ENCODE measurements at places on chromosomes 5 and 9.

DNA sequence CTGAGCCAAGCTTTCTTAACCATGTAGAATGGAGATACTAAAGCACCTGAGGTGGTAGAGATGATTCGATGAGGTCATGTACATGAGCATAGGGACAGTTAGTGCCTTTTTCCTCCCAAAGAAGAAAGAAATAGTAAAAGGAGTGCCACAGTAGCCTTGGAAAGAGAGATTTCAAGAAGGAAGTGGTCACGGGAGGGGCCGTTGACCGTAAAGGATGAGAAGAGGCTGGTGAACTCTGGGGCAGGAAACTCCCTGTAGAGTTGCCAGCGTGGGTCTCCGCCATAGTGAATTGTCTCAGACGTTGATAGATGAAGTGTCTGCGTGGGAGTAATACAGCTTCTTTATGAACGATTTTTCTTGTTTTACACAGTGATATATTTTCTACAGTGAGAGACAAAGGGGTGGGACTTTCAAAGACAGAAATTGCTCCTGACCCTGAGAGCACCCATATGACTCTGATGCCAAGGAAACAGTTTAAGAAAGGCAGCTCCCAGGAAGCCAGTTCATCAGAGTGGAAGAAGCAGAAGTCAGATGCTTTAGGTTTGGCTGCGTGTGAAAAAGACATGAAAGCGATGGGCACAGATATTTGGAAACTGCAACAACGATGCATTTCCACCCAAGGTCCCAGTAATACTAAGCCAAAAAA is 41.3 kb downstream of the UGCG start:
- DNase-seq, result no peak

GRCh38 chr5:66743344-66743743 is 147.2 kb downstream of the MAST4 start:
- no peak for DNase-seq

DNA sequence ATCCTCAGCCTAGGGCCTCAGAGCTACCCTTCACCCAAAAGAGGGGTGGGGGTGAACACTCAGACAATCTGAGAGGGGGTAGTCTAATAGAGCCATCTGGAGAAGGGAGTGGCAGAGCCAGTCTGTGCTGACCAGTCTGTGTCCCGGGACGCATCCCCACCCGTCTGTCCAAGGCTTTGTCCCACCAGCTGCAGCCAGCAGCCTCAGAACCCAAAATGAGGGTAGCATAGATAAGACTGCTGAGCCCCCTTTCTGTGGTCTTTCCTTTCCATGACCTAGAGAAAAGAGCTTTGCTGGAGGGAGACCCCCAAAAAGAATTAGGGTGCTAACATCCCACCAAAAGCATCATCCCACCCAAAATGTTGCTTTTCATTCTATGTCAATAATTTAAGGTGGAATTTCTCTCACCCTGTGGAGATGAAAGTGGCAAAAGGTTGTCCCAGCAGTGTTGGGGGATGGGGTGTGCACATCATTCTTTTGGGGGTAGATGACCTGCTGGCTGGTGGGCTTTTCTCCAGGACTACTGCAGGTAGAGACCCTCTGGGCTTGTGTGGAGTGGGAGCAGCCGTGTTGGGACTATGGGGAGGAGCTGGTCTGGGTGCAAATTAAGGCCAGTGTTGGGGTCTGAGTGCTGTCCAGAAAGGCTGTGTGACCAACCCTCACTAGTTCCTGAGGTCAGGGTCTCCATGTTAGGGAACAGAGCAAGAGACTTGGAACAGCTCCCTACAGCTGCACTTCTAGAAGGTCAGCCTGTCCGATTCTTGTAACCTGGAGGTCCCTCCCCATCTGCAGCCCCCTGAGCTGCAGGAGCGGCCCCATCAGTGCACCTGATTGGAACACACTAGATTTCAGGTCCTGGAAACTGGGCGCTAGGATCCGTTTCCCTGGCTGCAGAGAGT is 19.9 kb downstream of the URM1 start:
- DNase-seq, result no peak

DNA sequence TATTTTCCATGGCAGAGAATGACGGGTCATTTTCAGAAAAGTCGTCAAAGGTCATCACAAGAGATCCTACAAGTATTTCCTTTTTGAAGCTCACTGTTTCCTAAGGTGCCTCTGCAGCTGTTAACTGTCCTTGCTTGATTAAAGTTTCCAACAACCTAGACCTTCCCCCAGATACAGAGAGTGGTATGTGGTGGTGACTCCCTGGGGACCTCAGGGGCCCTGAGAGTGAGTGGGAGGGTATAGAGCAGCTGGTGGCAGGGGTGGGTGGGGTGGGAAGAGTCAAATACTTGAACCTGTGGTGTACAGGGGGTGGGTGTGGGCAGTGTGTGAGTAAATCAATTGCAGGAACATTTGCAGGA is 1.6 kb upstream of the CD72 start:
- DNase-seq, result no peak

DNA sequence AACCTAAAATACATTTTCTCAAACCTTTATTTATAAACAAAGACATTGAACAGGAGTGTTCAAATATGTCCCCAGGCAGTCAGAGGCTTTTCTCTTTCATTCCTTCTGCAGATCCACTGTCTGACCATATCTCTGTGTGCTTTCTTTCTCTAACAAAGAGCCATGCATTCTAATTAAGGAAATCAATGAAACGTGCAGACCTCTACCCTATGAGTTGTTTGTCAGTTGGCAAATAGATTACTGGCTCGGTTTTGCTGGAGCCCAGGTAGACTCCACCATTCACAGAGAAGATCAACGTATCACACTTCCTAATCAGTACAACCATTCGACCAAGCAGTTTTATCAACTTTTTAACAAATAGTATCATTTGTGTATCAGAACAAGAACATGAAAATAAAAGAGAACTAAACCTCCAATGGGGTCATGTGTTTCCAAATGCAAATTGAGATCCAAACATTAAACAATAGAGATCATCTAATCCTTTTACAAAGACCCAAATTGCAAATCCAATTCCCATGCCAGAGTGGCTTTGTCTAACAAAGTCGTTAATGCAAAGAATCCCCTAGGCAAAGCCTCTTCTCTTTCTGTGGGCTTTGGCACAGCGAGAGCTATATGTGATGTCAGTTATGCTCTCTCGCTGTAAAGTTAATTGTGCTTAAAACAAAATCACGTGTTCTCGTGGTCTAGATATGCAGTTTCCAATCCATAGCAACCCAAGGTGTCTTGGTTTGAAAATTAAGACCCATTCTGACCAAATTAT is 16.8 kb downstream of the KLF4 start:
- no peak for DNase-seq

DNA sequence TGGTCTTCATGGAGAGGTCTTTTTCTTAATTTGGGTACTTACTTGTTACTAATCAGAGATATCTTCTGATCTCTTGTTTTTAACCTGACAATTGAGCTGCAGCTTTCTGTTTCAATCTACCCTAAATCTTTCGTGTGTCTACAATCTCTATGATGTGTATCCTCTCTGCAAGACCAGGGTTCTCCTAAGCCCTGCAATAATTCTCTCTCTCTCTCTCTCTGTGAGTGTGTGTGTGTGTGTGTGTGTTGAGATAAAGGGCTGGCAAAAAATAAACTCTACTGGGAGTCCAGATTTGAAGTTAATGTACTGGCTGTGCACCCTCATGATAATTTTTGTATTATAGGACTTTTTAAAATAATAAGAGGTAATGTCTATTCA is 57.8 kb upstream of the FBXL7 start:
- no peak for DNase-seq

GRCh38 chr5:174065528-174066197 is 20.2 kb downstream of the NSG2 start:
- DNase-seq, result no peak

GRCh38 chr5:178851951-178852350 is 7.8 kb upstream of the ZNF354B start:
- no peak for DNase-seq

DNA sequence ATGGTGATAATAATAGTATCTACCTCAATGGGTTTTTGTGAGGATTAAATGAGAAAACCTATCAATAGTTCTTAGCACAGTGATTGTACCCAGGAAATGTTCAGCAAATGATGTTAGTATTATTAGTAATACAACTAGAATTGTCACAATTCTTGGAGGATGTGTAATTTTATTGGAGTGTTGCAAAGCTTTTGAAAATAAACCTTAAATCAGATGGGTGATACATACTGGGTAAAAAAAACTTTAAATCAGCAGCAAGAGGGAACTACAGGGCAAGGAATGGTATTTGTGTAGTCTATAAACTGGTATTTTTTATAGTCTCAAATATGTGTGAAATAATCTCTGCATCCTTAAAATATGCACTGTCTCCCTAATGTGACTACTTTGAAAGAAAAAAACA is 371.6 kb downstream of the PIK3R1 start:
- no peak for DNase-seq

DNA sequence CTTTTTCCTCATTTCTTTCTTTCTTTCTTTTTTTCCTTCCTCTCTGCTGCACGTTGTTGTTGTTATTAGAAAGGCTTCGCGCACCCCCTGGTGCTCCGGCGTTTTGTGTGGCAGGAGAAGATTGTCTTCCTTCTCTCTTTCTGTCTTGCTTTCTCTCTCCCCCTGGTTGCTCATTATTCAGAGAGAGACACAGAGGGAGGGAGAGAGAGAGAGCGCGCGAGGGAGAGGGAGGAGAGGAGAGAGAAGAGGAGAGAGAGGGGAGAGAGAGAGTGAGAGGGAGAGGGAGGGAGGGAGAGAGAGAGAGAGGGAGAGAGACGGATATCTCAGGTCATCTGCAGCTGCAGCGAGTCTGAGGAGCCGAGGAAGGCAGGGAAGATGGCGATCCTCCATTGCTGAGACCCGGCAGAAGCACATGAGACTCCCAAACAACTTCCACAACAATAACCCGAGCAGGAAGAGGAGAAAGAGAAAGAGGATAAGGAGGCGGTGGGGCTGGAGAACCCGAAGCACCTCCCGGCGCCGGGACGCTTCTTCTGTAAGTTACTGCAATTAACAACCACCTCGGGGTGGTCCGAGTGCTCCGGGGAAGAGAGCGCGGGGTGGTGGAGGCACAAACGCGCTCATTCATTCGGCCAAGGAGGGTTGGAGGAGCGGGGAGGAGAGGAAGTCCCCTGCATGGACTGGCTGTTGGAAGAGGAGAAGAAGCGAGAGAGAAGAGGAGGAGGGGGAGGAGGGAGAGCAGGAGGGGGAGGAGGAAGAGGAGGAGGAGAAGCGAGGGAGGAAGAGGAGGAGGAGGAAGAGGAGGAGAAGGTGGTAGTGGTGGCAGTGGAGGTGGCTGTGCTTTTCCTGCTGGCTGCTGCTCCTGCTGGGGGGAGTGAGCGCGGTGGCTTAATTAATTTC is at the start of gene ZNF462:
ZNF462 (plus strand) TSS at position 346 of the 900 bp plus-strand sequence. CDS start 60,218 bp downstream, outside the sequence.
- peak; percentile 51 for DNase-seq

GRCh38 chr9:136722093-136722968 is 10.0 kb downstream of the DIPK1B start:
- no peak for DNase-seq

GRCh38 chr5:39138892-39139291 is 64.7 kb upstream of the RICTOR start:
- DNase-seq, result peak; percentile 78

DNA sequence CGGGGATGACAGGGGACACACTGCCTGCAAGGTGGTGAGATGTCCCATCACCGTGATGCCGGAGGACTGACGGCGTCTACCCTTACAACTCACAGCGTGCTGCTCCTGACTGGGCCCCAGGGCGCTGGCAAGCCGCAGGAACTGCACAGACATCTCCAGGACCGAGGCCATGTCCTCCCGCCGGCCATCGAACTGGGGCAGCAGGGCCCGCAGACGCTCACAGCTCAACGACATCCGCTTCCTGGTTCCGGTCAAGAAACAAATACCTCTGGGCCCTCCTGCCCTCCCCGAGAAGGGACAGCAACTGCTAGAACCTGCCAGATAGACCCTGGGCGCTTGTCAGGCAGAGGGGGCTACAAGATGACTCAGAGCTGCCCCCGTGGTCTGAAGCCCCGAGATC is 1.0 kb downstream of the SOHLH1 start:
- DNase-seq, result no peak

DNA sequence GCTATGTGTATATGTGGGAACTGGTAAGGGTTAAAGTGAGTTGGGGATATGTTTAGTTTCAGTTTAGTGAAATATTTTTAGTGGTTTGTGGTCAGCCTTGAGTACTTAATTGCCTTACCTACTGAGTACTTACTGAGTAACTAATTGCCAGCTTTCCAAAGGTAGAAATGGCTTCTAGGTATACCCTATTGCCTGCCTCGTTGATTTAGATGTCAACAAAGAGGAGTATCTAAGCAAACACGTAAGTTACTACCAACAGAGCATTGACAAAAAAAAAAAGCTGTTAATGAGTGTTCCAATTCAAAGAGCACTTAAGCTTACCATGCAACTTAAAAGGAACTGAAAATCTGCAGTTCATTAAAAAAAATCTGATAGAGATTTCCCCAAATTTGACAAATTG is 8.8 kb downstream of the ATP10B start:
- DNase-seq, result no peak

- DNase-seq, result no peak
These were observed 133.7 kb upstream of the IQGAP2 start for GRCh38 chr5:76269259-76269931.

DNA sequence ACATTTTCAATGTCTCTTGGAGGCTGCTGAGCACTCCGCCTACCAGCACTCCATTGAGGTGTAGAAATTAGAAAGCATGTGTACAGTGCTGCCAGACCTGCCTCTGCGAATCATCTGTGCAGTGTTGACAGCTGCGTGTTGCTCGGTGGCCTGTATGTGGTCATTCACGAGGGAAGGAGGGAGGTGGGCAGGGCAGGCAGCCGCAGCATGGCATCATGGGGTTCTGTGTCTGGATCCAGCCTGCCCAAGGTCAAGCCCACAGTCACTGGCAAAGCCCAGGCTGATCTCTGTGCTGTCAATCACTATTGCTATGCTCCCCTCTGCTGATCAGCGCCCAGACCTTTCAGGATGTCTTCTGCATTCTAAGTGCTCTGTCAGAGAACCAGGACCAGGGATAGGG is 8.0 kb upstream of the PDZD2 start:
- no peak for DNase-seq

DNA sequence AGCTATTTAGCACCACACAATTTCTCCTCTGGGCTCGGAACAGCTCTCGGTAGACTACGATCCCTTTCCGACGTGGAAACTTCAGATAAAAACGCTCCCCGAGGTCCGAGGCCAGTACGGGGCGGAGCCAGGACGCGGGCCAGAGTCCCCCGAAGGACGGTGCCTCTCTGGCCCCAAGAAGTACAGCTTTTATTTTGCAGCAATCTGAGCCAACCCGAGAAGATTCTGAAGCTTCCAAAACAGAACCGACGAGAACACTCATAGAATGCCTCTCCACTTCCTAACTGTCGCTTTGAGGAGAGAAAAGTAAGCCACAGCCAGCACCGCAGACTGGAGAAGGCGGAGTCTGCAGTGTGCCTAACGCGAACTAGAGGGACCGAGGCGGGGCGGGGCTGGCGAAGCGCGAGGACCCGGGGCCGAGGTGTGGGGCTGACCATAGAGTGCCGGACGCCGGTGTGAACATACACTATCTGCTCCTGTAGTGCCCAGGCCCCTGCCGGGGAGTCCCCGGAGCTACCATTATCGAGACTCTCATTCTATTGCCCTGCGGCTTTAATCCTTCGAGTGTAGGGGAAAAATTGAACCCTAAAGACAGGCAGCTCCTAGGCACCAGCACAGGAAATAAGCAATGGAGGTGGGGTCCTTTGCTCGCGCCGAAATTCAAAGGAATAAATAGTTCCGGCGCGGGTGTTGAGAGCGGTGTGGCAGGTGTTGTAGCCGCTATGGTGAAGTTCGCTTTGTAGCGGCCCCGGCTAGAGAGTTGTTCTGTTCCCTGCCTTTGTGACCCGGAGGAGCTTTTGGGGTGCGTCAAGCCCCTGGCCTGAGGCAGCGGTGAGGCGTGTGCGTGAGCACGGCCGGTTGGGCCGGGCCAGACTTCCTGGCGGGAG is at the start of gene SMC2:
SMC2 (plus strand) TSS at position 663 of the 887 bp plus-strand sequence. CDS start 1,076 bp downstream, outside the sequence.
- peak; percentile 75 for DNase-seq
